ENCODE measurements at places on chromosomes 2 and 18.

- DNase-seq, result peak; percentile 37
Observed at GRCh38 chr2:171149986-171150693, 10.6 kb downstream of the TLK1 start.

DNA sequence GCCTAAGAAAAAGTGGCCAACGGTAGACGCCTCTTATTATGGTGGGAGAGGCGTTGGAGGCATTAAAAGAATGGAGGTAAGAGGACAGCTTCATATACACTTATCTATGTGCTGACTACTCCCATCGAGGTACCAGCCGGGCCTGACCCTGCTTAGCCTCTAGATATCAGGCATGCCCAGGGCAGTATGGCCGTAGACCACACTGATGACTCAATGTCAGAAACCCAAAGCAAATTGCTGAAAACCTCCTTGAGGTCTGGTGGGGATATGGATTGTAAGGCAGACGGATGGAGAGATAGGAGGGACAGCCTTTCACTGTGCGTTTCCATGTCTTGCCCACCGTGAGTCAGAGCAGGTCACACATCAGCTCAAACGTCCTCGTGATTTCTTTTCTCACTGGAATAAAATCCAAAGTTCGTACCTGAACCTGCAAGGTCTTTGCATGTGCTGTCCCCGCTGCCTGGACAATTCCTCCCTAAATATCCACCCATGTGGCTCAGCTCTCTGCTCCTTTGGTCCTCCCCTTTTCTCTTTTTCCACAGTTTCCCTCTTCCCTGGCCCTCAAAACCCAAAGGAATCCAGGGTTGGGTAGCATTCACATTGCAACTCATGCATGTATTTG is 168.9 kb downstream of the ANTXR1 start:
- no peak for DNase-seq

- no peak for DNase-seq
Observed at GRCh38 chr2:233450864-233451575, 96.7 kb downstream of the DGKD start.

DNA sequence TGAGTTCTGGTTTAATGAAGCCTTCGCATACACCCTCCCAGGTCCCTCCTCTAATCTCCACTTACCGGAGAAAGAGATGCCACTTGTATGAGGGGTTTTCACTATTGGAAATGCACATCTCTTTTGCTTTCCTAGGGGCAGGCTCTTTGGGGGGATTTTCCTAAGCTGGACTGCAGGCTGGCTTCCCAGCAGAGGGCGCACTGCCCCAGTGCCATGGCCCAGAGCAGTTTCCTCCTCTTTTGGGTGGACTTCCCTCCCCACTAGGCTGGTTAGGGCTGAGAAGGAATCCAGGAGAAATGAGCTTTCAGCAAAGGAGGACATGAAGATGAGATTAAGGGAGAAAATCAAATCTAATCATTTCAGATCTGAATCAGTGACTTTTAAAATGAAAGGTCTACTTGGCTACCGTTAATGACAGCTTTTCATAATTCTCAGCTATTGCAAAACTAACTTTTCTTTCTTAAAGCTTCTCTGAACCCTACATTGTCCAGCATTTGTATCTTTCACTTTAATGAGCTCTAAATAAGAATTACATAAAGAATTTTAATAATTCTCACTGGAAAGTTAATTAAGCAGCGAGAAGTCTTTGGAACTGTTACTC is 784.1 kb upstream of the FANCL start:
- DNase-seq, result peak; percentile 9

DNA sequence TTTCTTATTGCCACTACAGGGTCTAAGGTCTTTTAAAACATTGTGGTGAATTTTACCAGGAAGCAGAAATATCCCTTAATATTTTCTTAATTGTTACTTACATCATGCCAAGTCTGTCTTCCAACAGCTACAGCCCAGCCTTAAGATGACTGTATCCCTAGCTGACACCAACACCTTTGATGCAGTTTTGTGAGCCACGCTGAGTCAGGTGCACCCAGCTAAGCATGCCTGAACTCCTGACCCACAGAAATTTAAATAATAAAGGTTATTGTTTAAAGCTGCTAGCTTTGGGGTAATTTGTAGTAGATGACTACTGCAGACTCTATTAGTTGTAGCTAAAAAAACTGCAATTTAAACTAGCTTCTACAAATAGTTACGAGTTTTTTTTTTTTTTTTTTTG is 1757.9 kb upstream of the LRRTM1 start:
- DNase-seq, result no peak

DNA sequence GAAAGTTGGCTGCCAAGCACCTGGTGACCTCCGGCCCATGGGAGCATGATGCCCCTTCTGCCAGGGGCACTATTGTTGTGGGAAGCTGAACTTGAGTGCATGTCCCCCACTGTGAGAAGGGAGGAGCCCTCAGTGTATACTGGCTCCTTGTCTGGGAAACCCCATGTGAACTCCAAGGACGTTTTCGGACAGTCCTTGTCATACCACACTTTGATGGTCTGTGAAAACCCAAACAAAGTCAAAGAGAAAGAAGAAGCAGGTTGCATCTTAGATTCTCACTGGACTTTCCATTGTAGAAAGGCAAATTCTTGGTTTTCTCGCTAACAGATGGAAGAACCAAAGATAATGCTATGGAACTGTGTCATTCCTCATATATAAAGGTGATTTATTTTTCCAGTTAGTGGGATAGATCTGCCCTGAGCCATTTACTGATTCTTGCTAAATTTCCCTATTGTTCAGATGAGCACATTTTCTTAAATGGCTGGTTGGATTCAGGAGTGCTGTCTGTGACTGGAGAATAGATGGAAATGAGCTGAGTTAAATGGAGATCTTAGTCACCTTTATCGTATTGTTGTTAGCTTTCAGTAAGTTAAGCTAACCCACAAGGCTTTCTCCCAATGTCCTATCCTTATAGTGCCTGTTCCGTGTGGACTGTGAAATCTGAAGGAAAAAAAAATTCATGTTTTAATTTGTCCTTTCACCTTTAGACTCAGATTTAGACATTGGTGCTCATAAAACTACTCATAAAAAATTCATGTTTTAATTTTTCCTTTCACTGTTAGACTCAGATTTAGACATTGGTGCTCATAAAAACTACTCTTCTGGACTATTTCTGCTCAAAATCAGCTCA is 166.6 kb downstream of the ACTR3 start:
- DNase-seq, result no peak

DNA sequence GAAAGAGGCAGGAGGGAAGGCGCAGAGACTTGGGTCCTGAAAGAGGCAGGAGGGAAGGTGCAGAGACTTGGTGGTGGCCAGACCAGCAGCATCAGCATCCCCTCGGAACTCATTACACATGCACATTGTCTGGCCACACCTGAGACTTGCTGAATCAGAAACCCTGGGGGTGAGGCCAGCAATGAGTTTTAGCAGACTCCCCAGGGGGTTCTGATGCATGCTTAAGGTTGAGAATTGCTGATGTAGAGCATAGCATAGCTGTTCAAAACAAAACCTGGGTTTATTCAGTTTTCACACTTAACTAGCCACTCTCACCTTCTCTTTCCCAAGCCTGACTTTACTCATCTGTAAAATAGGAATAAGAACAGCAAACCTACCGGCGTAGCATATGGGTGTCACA is 122.9 kb downstream of the MRO start:
- no peak for DNase-seq

- peak; percentile 24 for DNase-seq
Observed at GRCh38 chr2:168565112-168565511, 109.0 kb downstream of the CERS6 start.

DNA sequence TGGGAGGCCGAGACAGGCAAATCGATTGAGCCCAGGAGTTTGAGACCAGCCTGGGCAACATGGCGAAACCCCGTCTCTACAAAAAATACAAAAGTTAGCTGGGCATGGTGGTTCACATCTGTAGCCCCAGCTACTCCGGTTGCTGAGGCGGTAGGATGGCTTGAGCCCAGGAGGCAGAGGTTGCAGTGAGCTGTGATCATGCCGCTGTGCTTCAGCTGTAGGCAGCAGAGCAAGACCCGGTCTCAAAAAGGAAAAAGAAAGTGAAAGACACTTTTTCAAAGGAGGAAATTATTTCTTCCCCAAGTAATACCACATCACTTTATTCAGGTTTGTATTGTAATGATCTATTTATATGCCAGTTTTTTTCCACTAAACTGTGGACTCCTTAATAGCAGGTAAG is 35.7 kb upstream of the TAF4B start:
- peak; percentile 24 for DNase-seq

Data from stimulated activated CD4-positive, alpha-beta T cell treated with anti-CD3 and anti-CD28 coated beads, Interleukin-1b, Interleukin-23, amount 100 ng/mL, for 48 hours (primary cell).